ENCODE measurements at places on chromosomes 11 and 22.

DNA sequence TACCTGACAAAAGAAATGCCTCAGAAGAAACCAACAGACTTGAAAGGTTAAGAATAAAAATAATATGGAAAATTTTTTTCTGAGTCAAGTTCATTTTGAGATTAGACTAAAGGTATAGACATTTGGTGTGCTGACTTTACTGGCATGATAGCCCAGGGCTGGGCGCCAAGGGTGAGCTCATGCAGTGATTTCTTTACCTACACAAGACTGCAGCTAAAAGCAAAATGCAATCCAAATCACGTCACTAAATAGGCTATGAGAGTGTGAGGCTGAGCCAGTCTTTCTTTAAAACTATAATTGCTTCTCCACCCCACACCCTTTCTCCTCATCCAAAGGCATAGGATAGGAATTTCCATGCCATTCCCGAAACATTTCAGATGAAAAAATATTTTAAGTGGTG, 196.5 kb downstream of the FAM76B start:
- no peak overlapping the region for H3K27ac ChIP-seq
- H3K4me1 ChIP-seq, result peaks cover 5% of the 10 kb centered on the region
- DNase-seq, result no peak
- H3K36me3 ChIP-seq, result no peaks in the 10 kb centered on the region
- no peak overlapping the region for H3K4me3 ChIP-seq

GRCh38 chr11:132490978-132491377, 1041.3 kb downstream of the OPCML start:
- no peak overlapping the region for H3K4me3 ChIP-seq
- no peak overlapping the region for H3K27ac ChIP-seq
- no peaks in the 10 kb centered on the region for H3K36me3 ChIP-seq
- H3K4me1 ChIP-seq, result no peaks in the 10 kb centered on the region

- H3K36me3 ChIP-seq, result no peaks in the 10 kb centered on the region
- H3K4me1 ChIP-seq, result no peaks in the 10 kb centered on the region
- no peak overlapping the region for H3K4me3 ChIP-seq
Observed at GRCh38 chr11:72524711-72525110, 90.4 kb upstream of the CLPB start.

DNA sequence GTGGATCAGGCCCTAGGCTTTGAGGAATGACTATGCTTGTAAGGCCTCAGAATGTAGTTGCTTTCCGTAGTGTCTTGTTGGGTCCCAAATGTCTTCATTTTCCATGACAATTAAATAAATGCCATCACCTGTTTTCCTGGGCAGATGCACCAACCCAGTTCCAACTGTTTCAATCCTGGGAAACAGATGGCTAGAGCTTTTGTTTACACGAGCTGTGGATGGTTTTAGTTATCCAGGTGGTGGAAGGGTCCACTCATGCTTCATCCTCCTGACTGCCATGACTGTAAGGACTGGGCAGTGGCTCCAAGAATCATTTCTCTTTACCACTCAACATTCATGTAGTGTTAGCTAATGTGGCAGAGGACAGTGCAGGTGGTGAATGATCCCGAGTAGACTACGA, 8.6 kb downstream of the RCN1 start:
- no peak overlapping the region for H3K4me3 ChIP-seq
- peaks cover 56% of the 10 kb centered on the region for H3K36me3 ChIP-seq
- no peaks in the 10 kb centered on the region for H3K27me3 ChIP-seq

- no peaks in the 10 kb centered on the region for H3K27me3 ChIP-seq
- H3K4me1 ChIP-seq, result no peaks in the 10 kb centered on the region
- H3K4me3 ChIP-seq, result no peak overlapping the region
- no peaks in the 10 kb centered on the region for H3K36me3 ChIP-seq
- no peak for DNase-seq
Observed at GRCh38 chr22:48891688-48892577, 935.7 kb downstream of the BRD1 start.

GRCh38 chr11:12200279-12200990, 90.0 kb downstream of the MICAL2 start:
- no peaks in the 10 kb centered on the region for H3K27me3 ChIP-seq
- no peak for DNase-seq
- H3K27ac ChIP-seq, result no peak overlapping the region
- H3K4me3 ChIP-seq, result no peak overlapping the region

GRCh38 chr11:103961010-103961409, 75.4 kb upstream of the DDI1 start:
- no peak overlapping the region for H3K27ac ChIP-seq
- no peaks in the 10 kb centered on the region for H3K36me3 ChIP-seq
- H3K4me3 ChIP-seq, result no peak overlapping the region

DNA sequence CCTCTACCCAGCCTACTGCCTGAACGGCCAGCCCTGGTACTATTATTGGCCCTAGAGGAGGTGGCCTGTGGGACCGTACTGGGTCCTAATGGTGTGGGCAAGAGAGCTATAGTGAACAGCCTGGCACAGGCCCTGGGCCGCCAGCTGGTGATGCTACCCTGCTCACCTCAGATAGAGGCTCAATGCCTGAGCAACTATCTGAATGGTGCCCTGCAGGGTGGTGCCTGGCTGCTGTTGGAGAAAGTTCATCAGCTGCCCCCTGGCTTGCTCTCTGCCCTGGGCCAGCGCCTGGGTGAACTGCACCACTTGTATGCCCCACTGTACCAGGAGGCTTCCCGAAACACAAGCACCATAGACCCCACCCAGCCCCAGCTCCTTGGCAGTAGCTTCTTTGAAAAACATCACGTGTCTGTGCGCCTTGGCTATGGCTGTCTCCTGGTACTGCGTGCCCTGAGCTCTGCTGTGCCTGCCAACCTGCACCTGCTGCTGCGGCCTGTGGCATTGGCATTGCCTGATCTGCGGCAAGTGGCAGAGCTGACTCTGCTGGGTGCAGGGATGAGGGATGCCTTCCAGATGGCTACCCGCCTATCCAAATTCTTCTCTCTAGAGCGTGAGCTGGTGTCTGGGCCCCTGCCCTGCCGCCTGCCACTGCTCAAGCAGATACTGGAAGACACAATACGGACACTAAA, 49.0 kb downstream of the DNHD1 start:
- no peaks in the 10 kb centered on the region for H3K4me1 ChIP-seq
- H3K27ac ChIP-seq, result no peak overlapping the region
- peaks cover 21% of the 10 kb centered on the region for H3K36me3 ChIP-seq
- H3K27me3 ChIP-seq, result no peaks in the 10 kb centered on the region
- H3K4me3 ChIP-seq, result peak overlapping the region; percentile 24
- no peak for DNase-seq

DNA sequence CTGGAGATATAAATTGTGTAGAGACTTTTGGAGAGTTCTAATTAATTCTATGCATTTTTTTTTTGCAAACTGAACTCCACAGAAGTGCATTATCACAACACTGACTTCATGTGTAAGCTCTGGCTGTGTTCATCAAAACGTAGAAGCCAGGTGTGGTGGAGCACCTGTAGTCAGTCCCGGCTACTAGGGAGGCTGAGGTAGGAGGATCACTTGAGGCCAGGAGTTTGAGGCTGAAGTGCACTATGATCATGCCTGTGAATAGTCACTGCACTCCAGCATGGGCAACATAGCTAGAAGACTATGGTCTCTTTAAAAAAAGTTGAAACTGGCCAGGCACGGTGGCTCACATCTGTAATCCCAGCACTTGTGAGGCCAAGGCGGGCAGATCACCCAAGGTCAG, 20.6 kb downstream of the TCF20 start:
- no peaks in the 10 kb centered on the region for H3K27me3 ChIP-seq
- no peak overlapping the region for H3K4me3 ChIP-seq
- H3K36me3 ChIP-seq, result peaks cover 16% of the 10 kb centered on the region
- no peaks in the 10 kb centered on the region for H3K4me1 ChIP-seq

- no peak for DNase-seq
- no peaks in the 10 kb centered on the region for H3K27me3 ChIP-seq
- H3K36me3 ChIP-seq, result peaks cover 18% of the 10 kb centered on the region
- no peak overlapping the region for H3K27ac ChIP-seq
Observed at GRCh38 chr22:19176732-19177131, 1.8 kb downstream of the SLC25A1 start.

DNA sequence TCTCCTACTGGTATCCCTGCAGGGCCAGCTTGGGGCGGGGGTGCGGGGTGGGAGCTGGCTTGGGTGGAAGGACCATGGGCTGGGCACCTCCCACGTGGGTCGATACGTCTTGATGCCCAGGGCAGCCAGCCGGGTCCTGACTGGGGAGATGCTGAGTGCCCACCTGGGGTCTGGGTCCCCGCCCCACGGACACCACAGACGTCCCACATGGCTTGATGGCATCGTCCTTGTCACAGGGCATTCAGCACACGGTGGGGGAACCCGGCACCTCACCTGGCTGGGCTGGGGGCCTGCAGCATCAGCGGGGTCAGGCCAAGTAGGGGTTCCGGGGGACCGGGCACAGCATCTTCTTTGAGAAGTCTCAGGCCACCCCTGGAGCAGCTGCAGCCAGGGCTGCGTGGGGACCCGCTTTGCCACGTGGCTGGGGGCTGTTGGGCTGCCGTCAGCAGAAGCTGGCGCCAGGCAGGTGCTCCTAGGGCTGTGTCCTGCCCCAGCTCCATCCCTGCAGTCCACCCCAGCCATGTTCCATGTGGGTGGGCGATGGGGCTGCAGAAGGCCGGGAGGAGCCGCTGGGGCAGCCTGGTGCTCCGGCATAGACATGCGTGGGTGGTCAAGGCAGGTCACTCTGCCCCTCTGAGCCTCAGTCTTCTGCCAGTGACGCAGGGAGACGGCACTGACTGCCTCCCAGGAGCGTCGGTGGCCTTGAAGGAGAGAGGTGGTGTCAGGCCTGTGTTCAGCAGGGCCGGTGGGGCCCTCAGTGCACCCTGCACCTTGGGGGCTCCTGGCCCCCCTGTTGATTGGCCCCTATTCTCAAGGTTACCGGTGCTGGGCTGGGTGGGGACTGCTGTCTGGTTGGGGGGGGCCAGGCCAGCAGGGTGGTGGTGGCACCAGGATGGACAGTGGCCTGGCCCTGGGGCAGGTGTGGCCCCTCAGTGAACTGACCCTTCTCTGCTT, 8.4 kb downstream of the SELENOO start:
- H3K36me3 ChIP-seq, result peaks cover 34% of the 10 kb centered on the region
- H3K27ac ChIP-seq, result no peak overlapping the region
- DNase-seq, result no peak
- H3K27me3 ChIP-seq, result no peaks in the 10 kb centered on the region

- no peaks in the 10 kb centered on the region for H3K36me3 ChIP-seq
- peaks cover 19% of the 10 kb centered on the region for H3K27me3 ChIP-seq
- no peak for DNase-seq
- H3K4me3 ChIP-seq, result no peak overlapping the region
- no peaks in the 10 kb centered on the region for H3K4me1 ChIP-seq
- H3K27ac ChIP-seq, result no peak overlapping the region
Observed at GRCh38 chr22:39663751-39664150, 93.2 kb downstream of the CACNA1I start.

- DNase-seq, result no peak
- H3K4me1 ChIP-seq, result peaks cover 6% of the 10 kb centered on the region
- H3K4me3 ChIP-seq, result no peak overlapping the region
- H3K36me3 ChIP-seq, result peaks cover 19% of the 10 kb centered on the region
- H3K27ac ChIP-seq, result no peak overlapping the region
Observed at GRCh38 chr11:46537121-46537520, 56.7 kb downstream of the AMBRA1 start.

DNA sequence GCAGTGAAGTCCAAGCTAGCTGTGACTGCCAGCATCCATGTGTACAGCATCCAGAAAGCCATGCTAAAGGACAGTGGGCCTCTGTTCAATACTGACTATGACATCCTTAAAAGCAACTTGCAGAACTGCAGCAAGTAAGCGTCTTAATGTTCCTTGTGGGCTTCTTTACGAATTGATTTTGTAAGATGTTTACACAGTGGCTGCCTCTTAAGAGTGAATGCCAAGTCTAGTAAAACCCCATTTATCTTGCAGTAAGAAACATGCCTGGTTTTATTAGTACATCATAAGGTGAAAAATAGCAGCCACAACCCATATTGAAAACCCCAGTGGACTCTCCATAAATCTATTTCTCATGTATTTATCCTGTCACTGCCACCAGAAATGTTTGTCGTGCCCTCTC, 20.5 kb downstream of the POLD3 start:
- H3K27me3 ChIP-seq, result no peaks in the 10 kb centered on the region
- H3K36me3 ChIP-seq, result peaks cover 19% of the 10 kb centered on the region
- no peak overlapping the region for H3K27ac ChIP-seq
- H3K4me1 ChIP-seq, result no peaks in the 10 kb centered on the region
- H3K4me3 ChIP-seq, result no peak overlapping the region
- no peak for DNase-seq

DNA sequence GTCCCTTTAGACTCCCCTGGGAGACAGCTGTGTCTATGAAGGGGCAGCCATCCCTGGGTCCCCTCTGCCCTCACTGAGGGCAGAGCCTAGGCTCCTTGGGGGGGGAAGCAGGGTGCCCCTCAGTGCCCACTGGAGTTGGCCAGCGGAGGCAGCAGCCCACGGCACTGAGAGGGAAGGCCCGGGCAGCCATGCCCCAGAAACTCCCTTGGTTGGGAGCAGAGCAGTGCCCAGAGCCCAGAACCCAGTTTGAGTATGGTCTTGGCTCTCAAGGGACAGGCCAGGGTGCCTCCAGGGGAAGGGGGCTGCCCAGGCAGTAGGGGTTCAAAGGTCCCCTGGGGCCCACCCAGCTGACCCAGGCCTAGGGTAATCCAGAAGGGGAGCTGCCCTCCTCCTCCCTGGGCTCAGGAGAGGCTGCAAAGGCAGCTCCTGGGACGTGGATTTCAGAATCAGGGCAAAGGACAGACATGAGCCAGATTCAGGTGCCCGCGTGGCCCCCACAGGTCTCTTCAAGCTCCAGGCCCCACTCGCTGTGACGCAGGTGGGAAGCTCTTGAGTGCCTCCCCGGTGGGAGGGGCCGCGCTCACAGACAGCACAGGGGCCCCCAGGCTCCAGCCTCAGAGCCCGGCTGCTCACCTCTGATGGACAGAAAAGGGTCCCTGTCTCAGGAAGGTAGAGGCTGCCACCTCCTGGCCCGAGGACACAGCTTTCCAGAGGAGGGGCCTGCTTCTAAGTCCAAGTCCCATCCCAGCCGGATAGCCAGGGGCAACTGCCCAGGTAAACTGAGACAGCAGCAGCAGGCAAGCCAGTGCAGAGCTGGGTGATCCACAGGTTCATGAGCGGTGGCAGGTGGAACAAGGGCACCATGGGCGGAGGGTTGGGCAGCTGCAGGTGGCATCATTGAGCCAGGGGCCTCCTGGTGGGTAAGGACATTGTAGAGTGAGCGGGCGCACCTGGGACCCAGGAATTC, 2.6 kb downstream of the C11orf21 start:
- peaks cover 13% of the 10 kb centered on the region for H3K27me3 ChIP-seq
- H3K4me3 ChIP-seq, result no peak overlapping the region
- H3K27ac ChIP-seq, result no peak overlapping the region
- H3K36me3 ChIP-seq, result no peaks in the 10 kb centered on the region

- DNase-seq, result no peak
- no peak overlapping the region for H3K27ac ChIP-seq
- H3K4me1 ChIP-seq, result peaks cover 23% of the 10 kb centered on the region
- no peaks in the 10 kb centered on the region for H3K27me3 ChIP-seq
- peak overlapping the region; percentile 90 for H3K4me3 ChIP-seq
Observed at GRCh38 chr22:37907036-37907954, 1.2 kb downstream of the MICALL1 start.

DNA sequence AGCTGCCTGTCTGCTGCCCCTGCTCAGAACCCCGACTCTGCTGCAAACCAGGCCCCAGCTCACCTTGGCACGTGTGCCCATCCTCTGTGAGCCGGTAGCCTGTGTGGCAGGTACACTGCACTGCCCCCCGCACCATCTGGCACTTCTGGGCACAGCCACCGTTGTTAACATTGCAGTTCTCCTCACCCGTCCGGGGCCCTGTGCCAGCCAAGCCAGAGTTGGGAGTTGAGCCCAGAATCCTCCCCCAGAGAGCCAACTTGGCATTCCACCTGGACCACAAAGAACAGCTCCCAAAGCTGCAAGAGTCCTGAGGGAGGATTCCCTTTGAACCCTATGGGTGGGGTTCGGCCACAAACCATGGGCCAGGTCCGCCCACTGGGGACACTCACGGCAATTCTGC, 22.5 kb downstream of the LRP4 start:
- H3K27me3 ChIP-seq, result no peaks in the 10 kb centered on the region
- peaks cover 78% of the 10 kb centered on the region for H3K36me3 ChIP-seq
- no peak overlapping the region for H3K27ac ChIP-seq
- H3K4me1 ChIP-seq, result peaks cover 3% of the 10 kb centered on the region
- H3K4me3 ChIP-seq, result no peak overlapping the region

Measured in neuronal stem cell (in vitro differentiated cells).